ENCODE measurements at places on chromosomes 5 and 9. TPM values are rescaled to one million over a fixed set of nuclear protein-coding genes. Genes with fewer than 3 reads are reported as not detected.

- DNase-seq = no peak
Observed at GRCh38 chr9:113480612-113481011, 17.1 kb downstream of the RGS3 start.

The NEUROG1 gene
- total RNA-seq = not detected

The PCDHB7 gene
- total RNA-seq = not detected

The AHRR gene
- not detected for total RNA-seq

- DNase-seq = no peak
Observed at GRCh38 chr5:132760049-132760420, 12.8 kb downstream of the CCNI2 start.

Measured in stomach (tissue), 19 donors.